Prostate gland (tissue), 2 donors: ENCODE measurements at places on chromosomes 2 and 18. TPM values are rescaled to one million over a fixed set of nuclear protein-coding genes. Genes with fewer than 3 reads are reported as not detected.

GRCh38 chr18:55833543-55833942 lies 245.6 kb upstream of the TCF4 start:
- no peak for DNase-seq

INPP5D gene
- total RNA-seq, result 11.4 TPM

- no peak for DNase-seq
These were observed 329.1 kb downstream of the SETBP1 start for GRCh38 chr18:45009756-45010155.

DNA sequence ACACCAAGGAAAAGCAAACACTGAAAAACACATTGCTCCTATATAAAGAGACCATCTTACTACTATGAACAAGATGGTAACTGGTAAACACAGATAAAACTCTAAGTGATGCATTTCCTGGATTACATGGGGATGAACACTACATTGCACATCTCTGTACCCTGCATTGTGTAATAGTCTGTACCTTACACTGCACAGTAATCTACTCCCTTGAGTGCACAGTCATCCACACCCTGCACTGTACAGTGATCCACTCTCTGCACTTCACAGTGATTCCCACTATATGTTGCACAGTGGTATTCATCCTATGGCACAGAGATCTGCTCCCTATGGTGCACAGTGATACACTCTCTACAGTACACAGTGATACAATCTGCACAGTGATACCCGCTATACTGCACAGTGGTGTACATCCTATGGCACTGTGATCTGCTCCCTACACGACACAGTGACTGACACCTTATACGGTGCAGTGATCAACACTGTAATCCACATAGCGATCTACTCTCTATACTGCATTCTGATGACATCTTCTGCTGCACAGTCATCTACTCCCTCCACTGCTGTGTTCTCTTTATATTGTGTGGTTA lies 462.2 kb upstream of the RGPD4 start:
- DNase-seq, result no peak

GKN2 gene
- total RNA-seq, result not detected
